ENCODE measurements at places on chromosomes 2 and 18.
A peak's percentile ranks its signal among the peaks of the same experiment; 100 is the strongest.

- DNase-seq = no peak
Measured at GRCh38 chr2:226211439-226211838, 588.2 kb downstream of the IRS1 start.

GRCh38 chr18:74389171-74389927 is 67.8 kb downstream of the DIPK1C start:
- no peak for DNase-seq

DNA sequence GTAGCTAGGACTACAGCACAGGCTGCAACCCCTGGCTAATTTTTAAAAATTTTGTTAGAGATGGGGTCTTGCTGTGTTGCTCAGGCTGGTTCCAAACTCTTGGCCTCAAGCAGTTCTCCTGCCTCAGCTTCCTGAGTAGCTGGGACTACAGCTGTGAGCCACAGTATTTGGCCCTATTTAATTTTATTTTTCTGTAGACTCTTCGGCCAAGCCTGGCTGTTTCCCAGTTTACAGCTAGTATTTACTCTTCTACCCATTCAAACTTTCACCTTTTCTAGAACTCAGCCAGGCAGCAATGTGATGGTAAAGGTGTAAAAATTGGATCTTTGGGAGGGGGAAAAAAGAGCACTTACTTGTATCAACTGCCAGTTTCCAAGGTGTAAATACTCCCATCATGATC is 35.3 kb downstream of the SH3RF3 start:
- no peak for DNase-seq

- no peak for DNase-seq
Measured at GRCh38 chr2:10267551-10268465, 34.9 kb upstream of the HPCAL1 start.

GRCh38 chr2:207167099-207167923 is 1.6 kb upstream of the KLF7 start:
- peak; percentile 85 for DNase-seq

DNA sequence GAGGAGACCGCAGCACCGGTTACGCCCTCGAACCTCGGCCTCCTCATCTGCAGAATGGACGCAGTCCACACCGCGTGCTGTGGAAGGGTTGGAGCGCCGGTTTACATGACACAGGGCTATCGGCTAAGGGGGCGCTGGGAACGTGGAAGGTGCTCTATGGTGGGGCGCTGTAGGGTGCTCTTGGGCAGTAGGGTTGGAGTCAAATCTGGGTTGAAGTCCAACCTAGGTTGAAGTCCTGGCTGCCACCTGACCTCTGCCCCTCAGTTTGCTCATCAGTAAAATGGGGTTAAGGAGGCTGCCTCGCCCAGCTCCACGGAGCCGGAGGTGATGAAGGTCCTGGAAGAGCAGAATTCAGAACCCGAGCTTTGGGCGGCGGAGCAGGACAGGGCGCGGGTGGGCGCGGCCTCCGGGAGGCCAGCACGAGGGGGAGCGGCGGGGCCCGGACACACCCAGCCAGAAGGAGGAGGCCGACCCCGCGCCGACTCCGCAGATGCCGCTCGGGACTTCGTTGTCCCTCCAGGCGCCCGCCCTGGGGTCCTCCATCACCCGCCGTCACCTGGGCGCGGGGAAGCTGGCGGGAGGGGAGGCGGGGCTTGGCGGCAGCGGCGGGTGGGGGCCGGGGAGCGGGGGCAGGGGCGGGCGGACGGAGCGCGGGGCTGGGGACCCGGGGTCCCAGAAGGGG is 558 bp upstream of the GAREM2 start:
- no peak for DNase-seq

DNA sequence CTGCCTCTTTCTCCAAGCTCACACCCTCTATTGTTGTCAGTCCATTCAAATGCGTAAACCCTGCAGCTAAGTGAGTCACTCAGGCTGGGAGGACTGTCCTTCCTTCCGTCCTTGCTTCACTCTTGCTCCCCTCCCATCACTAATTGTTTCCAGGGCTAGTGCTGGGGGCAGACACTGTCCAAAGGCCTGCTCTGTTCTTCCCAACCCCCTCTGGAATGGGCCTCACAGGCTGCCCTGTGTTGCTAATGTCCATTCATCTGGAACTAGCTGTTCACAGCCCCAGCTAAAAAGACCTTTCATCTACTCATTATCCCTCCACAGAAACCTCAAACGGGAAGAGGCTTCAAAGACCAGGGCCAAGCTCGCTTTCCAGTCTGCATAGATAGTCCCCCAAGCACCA is 31.9 kb upstream of the NRP2 start:
- no peak for DNase-seq

DNA sequence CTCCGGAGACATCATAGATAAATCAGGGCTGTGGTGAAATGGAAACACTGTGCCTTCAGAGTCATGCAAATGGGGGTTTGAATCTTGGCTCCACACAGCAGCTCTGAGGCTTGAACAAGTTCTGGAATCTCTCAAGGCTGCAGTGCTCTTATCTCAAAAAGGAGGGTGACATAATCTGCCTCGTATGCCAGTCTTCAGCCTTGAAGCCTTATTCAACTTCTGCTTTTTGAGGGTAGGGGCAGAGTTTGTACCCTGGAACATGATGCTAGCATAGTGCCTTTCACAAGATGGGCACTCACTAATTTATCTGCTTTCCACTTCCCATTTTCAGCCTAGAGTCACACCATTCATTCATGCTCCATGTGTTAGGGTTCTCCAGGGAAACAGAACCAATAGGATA is 42.3 kb downstream of the GATA6 start:
- no peak for DNase-seq

GRCh38 chr2:173884025-173884802 is 81.0 kb downstream of the SP3 start:
- DNase-seq = peak; percentile 27

Data from COR-L47 (cell line).